ENCODE measurements at places on chromosomes 4 and X.

DNA sequence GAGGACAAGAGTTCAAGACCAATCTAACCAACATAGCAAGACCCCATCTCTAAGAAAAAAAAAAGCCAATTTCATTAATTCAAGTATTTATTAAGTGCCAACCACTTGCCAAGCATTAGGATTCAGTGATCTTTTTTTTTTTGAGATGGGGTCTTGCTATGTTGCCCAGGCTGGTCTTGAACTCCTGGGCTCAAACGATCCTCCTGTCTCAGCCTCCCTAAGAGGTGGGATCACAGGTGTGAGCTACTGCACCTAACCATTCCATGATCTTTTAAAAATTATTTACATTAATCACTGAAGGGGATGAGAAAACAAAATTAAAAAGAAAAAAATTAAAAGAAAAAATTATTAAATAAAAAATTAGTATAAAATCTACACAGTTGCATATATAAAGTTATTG is 24.4 kb downstream of the HELQ start:
- DNase-seq = no peak

- no peak for DNase-seq
Observed at GRCh38 chrX:154592505-154592904, 7.6 kb downstream of the CTAG1A start.

- DNase-seq = peak; percentile 52
Observed at GRCh38 chr4:6893449-6894085, 16.1 kb upstream of the TBC1D14 start.

DNA sequence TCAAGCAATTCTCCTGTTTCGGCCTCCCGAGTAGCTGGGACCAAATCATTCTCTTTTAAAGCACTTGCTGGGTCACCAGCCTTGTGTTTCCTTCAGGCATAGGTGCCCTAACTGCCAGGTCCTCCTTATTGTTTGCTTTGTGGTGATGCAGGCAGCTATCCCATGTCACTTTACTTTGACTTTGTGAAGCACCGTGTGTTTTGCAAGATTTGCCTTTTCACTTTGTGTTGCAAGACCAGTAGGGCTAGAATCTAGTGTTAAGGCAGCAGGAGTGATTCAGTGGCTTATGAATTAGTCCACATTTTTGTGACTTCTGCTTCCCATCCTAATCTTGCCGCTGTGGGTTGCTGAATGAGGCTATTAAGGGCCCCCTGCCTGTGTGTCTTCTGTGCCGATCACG is 20.2 kb downstream of the SYAP1 start:
- DNase-seq = no peak
